ENCODE measurements at places on chromosomes 6 and 20. TPM values are rescaled to one million over a fixed set of nuclear protein-coding genes. Genes with fewer than 3 reads are reported as not detected.

DNA sequence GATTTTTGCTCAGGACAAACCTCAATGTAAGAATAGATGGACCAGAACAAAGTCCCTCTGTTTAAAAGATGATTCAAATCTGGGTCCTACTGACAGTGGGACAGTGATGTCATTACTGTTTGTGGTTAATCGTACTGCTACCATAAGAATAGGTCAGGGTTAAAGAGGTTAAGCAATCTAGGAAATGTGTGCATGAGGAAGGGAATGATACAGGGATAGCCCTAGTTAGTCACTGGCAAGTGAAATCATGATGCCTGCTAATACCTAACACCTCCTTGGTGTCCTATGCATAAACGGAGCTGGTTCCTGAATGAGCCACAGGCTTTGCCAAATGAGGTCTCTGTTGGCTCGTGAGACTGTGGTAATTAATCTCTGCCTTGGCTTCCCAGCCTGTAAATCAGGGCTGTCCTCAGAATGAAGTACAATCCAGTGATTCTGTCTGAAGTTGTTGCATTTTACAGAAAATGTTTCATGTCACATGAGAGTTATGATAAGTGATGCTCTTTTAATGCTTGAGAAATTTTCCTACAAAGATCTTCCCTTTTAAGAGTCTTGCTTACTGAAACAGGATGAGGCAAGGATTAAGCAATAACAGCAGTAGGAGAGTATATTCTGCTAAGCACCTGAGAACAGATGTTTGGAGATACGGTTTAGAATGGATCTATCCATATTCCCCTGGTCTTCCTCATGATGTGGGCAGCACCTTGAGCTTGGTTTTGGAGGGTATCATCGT, 3.8 kb downstream of the MEP1A start:
- DNase-seq = no peak

- no peak for DNase-seq
These were observed 12.4 kb upstream of the MAPK13 start for GRCh38 chr6:36117658-36118549.

DNA sequence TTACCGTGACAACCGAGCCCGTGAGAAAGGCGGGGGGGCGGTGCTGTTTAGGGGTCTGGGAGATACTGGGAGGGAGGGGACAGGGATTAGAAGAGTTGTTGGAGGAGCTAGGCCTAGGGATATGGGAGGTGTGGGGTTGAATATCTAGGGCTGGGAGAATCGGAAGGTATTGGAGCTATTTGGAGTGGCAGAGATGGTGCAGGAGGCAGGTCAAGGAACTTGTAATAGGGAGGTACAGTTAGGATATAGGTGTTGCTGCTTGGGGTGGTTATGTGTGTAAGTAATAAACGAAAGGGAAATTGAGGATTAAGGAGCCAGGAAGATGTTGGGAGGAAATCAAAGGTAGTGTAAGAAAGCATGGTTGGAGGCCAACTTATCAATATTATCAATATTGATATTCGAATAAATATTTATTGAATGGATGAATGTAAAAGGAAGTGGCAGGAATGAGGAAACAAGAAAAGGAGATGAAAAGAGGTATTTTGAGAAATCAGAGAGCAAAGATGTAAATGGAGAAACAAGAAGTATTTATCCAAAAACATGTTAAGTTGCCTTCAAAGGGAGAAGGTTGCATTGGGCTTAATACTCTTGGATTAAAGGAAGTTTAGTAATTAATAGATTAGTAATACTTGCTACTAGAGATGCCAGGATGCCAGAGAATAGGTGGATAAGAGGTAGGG, 602 bp downstream of the PPP1R11 start:
- DNase-seq = no peak

DNA sequence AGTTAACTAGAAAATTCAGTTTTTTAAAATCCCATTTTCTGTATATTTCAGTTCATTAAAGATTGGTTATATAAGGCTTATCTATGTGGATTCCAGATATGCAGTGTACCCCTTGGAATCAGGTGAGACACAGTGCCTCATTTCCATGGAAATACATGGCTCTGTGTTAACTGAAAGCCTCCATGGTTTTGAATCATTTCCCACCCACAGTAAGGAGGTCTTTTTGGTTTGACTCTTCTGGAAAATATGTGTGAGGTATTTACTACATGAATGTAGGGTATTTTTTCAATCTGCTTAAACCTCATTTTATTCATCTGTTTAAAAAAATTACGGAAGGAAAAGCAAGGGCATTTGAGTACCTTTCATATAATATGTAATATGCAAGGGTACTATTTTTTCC, 25.5 kb downstream of the RNF144B start:
- no peak for DNase-seq

GRCh38 chr6:36358226-36358915, 21.7 kb upstream of the BNIP5 start:
- no peak for DNase-seq

- DNase-seq = no peak
These were observed 221.8 kb upstream of the FAM83B start for GRCh38 chr6:54624779-54625178.

GRCh38 chr6:158711264-158711663, 61.4 kb downstream of the SYTL3 start:
- DNase-seq = no peak

DNA sequence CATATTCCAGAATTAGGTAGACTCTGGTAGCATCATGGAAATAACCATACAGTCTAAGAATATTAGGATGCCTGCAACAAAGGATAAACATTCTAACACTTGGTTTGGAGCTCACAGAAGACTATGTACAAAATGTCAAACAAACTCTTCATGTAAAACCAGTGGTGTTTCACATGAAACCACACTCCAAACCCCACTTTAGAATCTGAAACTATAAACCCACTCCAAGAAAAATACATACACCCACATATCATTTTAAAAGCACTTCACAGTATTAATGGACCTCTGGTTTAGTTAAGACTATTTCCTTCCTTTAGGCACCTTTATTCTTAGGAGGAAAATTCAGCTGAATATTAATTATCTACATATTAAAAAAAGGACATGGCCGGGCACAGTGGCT, 10.5 kb downstream of the AURKA start:
- DNase-seq = no peak

DNA sequence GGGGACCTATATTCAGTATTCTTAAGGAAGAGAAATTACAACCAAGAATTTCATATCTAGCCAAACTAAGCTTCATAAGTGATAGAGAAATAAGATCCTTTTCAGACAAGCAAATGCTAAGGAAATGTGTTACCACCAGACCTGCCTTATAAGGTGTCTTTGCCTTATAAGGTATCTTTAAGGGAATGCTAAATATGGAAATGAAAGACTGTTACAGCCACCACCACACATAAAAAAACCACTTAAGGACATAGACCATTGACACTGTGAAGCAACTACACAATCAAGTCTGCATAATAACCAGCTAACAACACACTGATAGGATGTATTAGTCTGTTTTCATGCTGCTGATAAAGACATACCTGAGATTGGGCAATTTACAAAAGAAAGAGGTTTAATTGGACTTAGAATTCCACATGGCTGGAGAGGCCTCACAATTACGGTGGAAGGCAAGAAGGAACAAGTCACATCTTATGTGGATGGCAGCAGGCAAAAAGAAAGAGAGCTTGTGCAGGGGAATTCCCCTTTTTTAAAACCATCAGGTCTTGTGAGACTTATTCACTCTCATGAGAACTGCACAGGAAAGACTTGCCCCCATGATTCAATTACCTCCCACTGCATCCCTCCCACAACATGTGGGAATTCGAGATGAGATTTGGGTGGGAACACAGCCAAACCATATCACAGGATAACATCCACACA, 119.2 kb upstream of the LAMA2 start:
- DNase-seq = no peak

Gene PEX7
- 8.1 TPM for total RNA-seq

Gene RIMS1
- not detected for total RNA-seq

Gene JARID2
- total RNA-seq = 23.6 TPM

Gene TOMM34
- total RNA-seq = 51.7 TPM

Gene RNF144B
- 2.1 TPM for total RNA-seq

Data from HCT116 (cell line).